ENCODE measurements at places on chromosomes 1 and 21.

DNA sequence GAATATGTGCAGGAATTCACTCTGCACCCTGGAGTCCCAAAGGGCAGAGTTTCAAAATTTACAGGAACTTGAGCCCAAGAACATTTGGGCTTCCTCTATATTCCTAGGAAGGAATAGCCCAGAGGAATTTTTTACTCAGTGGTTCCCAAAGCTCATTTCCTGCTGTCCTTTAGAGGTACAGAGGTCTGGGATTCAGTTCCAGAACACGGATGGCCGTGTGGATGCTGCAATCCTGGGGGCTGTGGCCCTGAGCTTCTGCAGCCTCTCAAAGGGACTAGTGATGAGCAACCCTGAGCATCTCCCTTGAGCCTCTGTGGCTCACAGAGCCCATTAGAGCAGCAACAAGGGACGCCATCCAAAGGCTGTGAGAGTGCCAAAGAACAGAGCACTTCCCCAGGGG is 10.1 kb upstream of the RHOU start:
- DNase-seq, result no peak

DNA sequence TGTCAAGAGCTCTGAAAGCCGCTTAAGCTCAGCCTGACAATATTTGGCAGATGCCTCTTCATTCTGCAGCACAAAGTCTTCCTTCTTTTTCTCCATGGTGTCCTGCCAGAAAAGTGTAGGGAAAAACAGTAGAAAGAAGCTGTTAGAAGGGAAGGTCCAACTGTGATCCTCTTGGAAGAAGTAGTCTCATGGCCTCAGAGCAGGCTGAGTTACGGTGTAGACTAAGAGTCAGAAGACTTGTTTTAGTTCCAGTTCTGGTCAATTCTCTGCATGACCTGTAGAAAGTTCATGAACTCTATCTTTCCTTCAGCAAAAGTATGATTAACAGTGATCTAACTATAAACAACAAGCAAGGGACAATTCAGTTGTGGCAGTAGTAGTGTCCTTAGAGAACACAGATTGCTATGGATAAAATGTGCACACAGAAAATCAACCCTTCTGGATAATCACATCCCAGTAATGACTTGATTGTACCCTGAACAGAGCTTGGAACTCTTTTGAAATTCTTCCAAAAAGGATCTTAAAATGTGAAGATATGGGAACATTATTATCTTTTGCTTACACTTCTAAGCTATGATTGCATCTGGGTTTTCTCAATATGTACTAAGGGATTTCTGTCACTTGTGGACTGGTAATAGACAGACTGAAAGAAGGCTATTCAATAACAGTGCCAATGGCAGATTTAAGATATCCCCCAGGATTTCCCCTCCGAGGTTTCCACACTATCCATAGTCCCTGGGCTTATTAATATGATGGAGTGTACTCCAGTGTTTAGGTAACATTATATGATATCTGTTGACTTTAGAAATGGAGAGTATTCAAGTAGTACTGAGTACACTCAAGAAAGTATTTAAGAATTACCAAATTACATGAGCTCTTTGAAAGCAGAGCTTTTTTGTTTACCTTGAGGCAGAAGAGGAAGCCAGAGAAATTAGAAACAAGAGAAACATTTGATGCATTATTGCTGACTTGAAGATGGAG is 22.1 kb upstream of the GBP2 start:
- no peak for DNase-seq

DNA sequence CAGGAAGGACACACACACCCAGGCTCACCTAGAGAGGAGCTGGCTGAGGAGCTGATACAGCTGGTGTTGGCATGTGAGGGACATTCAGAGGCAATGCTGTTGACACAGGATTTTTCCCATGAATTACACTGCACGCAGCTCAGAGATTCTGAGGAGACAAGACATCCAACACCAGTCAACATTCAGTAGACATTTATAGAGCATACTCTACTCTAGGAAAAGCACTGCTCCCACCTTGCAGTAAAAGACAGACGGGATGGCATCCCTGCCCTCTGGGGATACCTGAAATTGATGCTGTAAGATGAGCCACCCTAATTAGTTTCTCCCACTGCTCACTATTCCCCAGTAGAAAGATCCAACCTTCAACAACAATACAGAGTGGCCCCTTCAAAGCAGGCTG is 5.1 kb downstream of the LYPD8 start:
- no peak for DNase-seq

GRCh38 chr1:113388621-113389358 is 1.5 kb upstream of the MAGI3 start:
- DNase-seq, result no peak

GRCh38 chr1:172883844-172884243 is 166.9 kb downstream of the TNFSF18 start:
- no peak for DNase-seq

DNA sequence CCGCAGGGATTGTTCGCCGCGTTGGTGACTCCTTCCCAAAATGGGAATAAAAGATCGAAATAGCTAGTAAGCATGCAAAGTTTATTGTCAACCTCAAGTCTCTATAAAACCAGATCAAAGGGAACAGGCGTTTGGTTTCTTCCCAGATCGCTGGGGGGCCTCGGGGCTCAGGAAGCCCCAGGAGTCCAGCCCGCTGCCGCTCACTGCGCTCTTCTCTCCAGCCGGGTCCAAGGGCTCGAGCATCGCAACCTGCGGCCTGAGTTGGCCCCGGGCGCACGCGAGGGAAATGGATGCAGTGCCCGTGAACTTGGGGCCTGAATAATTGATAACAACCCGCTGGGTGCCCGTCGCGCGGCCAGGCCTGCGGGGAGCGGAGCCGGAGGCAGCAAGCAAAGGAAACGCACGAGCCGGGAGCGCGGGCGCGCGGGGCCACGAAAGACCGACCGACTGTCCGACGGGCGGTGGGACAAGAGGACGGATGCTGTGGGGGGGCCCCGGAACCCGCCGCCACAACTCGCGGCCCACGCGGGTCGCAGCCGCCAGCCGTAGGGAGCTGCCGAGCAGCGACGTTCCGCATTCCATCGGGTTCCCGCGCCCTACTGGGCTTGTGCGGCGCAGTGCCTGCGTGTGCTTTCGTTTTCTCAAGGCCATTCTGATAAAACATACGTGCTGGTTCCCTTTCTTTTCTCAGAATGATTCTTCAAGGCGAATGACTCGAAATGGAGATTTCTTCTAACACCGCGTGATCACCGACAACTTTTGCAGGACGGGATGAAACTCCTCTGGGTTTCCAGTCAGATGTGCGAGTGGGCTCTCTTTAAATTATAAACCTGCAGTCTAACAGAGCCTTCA is 14.0 kb upstream of the ALX3 start:
- DNase-seq, result no peak

GRCh38 chr1:168084396-168085231 is 52.1 kb downstream of the GPR161 start:
- DNase-seq, result peak; percentile 59

GRCh38 chr1:21255943-21256320 is 34.3 kb downstream of the ECE1 start:
- no peak for DNase-seq

DNA sequence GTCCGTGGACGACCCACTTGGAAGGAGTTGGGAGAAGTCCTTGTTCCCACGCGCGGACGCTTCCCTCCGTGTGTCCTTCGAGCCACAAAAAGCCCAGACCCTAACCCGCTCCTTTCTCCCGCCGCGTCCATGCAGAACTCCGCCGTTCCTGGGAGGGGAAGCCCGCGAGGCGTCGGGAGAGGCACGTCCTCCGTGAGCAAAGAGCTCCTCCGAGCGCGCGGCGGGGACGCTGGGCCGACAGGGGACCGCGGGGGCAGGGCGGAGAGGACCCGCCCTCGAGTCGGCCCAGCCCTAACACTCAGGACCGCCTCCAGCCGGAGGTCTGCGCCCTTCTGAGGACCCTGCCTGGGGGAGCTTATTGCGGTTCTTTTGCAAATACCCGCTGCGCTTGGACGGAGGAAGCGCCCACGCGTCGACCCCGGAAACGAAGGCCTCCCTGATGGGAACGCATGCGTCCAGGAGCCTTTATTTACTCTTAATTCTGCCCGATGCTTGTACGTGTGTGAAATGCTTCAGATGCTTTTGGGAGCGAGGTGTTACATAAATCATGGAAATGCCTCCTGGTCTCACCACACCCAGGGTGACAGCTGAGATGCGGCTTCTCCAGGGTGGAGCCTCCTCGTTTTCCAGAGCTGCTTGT is 32.4 kb downstream of the PRMT2 start:
- DNase-seq, result no peak

GRCh38 chr1:57319165-57319564 is 104.7 kb downstream of the DAB1 start:
- no peak for DNase-seq

GRCh38 chr1:12166834-12167492 is at the start of gene TNFRSF1B:
TSS of gene TNFRSF1B (plus strand) at chr1:12166991. CDS start at chr1:12167092, 101 bp downstream.
- DNase-seq, result peak; percentile 83

- no peak for DNase-seq
These were observed 7.3 kb downstream of the UQCRHL start for GRCh38 chr1:15799928-15800835.

GRCh38 chr21:43829575-43830119 is 35.4 kb upstream of the AGPAT3 start:
- DNase-seq, result no peak

- no peak for DNase-seq
These were observed 21.3 kb downstream of the DENND2C start for GRCh38 chr1:114648503-114648902.

GRCh38 chr1:246582301-246583055 is 16.2 kb downstream of the CNST start:
- no peak for DNase-seq

DNA sequence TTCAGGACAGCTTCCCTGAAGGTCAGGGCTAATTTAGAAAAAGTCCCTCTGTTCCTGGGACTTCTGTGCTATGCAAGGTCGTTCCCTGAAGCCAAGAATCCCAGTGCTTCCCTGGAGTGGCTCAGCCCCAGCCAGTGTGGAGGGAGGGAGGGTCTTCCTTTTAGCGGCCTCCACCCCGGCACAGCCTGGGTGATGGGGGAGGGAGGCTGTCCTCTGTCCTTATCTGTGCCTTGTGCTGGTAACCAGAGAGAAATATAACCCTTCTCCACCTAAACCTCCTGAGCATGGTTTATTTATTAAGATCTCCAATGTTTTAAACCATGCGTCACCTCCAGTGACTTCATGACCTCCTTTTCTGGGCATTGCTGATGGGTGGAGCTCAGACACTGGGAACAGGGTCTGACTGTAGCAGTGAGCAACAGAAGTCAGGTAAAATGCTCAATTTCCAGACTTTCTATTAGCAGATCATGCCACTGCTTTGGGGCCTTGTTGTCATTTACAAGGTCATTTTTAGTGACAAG is 157.1 kb downstream of the DSCAM start:
- no peak for DNase-seq

DNA sequence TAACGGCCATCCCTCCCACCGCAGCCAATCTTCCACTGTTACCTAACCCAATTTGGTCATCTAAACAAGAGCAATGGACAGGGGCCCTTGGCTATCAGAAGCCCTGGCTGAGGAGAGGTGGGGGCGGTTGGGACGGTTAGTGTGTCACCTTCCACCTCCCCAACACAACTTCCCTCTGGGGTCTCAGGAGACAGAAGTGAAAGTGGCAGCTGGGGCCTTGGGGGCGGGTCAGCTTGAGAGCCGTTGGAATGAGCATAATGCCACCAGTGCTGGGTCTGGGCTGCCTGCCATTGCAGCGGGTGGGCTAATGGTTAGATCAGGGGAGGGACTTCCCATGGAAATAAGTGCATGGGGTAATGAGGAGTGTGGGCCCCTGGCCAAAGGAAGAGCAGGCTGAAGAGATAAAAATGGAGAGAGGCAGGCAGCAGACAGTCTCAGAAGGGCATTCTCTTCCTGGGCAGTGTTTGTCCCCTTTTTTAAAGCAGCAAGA is 7.9 kb downstream of the MEF2D start:
- no peak for DNase-seq

- no peak for DNase-seq
These were observed 14.9 kb downstream of the MTR start for GRCh38 chr1:236810018-236810417.

DNA sequence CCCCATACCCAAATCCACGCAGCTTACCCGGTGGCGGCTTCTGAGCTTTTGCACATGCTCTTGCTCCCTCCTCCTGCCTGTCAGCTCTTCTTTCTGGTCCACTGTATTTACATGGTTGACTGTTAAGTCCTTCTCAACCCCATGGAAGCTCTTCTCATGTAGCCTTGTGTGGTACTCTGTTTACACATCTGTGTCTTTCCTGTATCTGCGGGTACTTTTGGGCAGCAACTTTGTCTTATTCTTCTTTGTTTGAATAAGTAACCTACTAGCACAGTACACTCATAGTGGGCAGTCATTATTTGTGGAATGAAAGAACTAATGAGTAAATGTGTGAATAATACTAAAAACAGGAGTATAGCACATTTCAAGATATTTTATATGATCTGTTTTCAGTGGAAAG is 88.5 kb upstream of the GPR88 start:
- DNase-seq, result no peak

- no peak for DNase-seq
These were observed 163.4 kb upstream of the USP24 start for GRCh38 chr1:55378582-55378981.

- no peak for DNase-seq
These were observed 47.5 kb upstream of the IPO9 start for GRCh38 chr1:201781437-201781836.

- peak; percentile 22 for DNase-seq
These were observed 240.1 kb downstream of the DISC1 start for GRCh38 chr1:231866392-231867331.

DNA sequence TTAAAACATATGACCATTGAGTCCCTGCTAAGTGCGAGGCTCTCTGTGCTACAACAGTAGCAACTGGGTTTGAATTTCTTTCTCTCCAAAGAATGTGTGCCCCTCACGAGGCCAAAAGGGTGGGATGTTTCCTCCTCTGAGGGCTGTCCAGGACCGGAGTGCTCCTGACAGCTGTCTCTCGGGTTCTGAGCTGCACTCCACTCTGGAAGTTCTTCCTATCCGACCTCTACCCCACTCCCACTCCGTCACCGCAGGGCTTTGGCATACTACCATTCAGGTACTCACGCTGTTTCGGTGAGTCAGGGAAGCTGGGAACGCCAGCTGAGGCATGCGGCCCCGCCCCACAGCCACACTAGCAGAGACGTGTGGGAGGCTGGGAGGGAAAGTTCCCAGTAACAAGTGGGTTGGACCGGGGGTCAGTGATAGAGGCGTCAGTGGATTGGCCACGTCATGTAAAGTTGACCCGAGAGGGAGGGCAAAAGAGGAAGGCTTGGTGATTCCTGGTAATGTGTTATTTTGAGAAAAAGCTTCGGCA is 705 bp upstream of the SLC50A1 start:
- DNase-seq, result no peak

- peak; percentile 31 for DNase-seq
These were observed 591 bp downstream of the KCTD3 start for GRCh38 chr1:215567491-215568298.

DNA sequence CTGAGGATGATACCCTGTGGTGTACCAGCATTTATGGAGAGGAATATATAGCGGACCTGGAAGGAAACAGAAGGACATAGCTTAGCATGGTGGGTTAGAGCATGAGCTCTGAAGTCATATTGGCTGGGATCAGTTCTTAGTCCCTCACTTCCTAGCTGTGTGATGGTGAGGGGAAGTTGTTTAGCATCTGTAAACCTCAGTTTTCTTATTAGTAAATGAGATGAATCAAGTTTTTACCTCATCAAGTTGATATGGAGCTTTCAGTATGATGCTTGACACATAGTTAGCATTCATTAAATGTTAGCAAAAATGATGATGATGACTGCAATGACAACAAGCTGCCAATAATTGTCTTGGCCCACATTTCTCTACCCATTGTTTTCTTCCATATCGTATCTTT is 84.8 kb downstream of the NEK7 start:
- no peak for DNase-seq

GRCh38 chr1:35674111-35674510 is 32.8 kb upstream of the PSMB2 start:
- no peak for DNase-seq

- no peak for DNase-seq
These were observed 41.6 kb downstream of the NSL1 start for GRCh38 chr1:212749821-212750535.

GRCh38 chr1:234069760-234070159 is 165.3 kb downstream of the SLC35F3 start:
- no peak for DNase-seq
